Stimulated activated CD4-positive, alpha-beta T cell treated with anti-CD3 and anti-CD28 coated beads, Interleukin-4, amount 100 ng/mL, for 48 hours (primary cell): ENCODE measurements at places on chromosomes 2 and 18.

DNA sequence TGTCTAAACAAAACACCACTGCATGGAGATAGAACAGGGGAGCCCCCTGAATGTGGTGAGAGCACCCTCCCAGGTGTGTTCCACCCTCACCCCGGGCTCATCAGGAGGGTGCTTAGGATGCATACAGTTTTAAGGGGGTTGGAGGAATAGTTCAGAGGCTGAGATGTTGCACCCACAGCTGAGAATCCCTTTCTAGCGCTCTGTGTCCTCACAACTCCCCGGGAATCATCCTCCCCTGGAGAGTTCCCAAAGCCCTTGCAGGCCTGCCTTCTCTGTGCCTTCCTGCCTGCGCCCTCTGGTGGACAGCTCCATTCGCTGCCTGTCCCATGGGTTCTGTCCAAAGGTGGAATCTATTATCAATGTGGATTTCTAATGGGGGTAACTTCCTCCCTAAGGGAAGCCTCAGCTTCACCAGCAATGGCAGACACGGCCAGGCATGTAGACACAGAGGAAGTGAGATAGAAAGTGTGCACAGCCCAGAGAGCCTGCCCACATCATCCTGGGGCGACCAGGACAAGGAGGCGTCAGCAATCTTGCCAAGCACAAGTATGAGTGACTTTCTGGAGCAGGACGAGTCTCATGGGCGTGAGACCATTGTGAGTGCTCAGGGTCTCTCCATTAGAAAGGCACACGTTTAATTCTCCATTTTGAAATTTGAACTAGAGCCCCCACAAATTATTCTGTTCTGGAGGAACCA lies 1.2 kb upstream of the UGT1A5 start:
- DNase-seq = peak; percentile 70

GRCh38 chr18:55494899-55495298 lies 93.1 kb downstream of the TCF4 start:
- DNase-seq = no peak

GRCh38 chr2:61471905-61472805 lies 1.3 kb upstream of the USP34 start:
- DNase-seq = no peak

DNA sequence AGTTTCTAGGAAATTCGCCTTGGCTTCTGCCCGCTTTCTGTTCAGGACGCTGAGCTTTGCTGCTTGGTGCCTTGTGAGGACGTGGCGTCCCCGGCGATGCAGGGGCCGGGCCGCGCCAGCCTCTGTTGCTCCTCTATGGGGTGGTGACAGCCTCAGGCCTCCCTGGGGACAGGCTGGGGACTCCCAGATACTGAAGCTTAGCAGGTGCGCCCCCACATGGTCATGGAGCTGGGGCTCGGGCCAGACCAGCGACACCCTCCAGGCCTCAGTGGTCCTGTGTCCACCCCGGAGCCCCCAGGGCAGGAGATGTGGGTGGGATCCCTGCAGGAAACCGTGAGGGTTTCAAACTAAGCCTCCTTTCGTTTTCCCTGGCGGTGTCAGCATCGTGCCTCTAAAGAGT lies 29.2 kb downstream of the KCNG2 start:
- no peak for DNase-seq

DNA sequence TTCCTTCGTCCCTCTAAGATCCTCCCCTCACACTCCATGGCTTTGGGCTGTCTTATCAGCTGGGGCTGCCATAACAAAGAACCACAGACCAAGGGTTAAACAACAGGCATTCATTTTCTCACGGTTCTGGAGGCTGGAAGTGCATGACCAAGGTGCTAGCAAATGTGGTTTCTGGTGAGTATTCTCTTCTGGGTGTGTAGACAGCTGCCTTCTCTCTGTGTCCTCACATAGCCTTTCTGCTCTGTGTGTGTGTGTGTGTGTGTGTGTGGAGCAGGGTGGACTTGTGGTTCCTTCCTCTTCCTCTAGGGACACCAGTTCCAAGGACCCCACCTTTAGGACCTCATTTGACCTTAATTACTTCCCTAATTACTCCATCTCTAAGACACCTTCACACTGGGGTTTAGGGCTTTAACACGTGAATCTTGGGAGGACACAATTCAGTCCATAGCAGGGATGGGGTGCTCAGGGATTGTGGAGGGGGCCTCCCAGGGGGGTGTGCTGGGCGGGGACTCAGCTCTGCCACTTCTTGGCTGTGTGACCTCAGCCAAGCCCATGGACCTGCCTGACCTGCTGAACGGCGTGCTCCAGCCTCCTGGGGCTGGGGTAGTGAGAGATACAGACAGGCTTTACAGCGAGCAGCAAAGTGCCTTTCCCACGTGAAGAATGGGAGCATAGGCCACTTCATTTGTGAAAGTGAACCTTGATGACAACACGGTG lies 38.0 kb downstream of the ACKR3 start:
- DNase-seq = no peak

DNA sequence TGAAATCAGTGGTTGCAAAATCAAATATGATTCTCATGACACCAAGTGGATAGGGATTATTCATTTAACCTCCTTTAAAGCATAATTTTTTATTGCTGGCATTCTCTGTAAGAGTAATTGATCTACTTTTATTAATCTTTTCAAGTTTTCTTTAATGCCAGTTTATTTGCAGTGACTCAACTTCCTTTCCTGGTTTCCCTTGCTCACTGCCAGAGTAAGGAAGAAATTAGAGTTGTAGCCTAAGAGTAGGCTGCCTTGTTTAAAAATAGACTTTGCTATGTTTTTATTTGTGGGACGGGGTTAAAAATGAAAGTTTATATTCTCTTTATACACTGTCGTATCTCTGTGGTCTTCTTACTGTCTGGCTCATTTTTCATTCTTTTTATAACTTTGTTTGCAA lies 148.6 kb downstream of the WDR7 start:
- no peak for DNase-seq

GRCh38 chr2:223613017-223613950 lies 11.1 kb upstream of the SCG2 start:
- DNase-seq = no peak

GRCh38 chr18:49212819-49213218 lies 247.6 kb downstream of the DYM start:
- DNase-seq = no peak

DNA sequence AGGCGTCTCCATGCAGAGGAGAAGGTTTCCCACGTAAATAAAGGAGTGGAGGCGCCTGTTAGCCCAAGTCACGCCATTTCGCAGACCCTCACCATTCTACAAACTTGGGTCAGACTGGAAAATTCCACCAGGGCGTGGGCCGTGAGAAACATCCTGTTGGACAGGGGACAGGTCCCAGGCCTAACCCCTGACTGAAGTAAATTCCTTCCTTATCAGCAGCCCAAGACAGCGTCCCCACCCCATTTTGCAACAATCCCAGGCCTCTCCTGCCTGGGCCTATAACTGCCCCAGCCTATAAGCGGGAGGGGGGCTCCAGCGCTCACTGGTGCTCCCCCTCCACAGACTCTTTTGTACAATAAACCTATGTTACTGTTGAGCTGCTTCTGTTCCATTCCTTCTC lies 57.3 kb upstream of the CBLN2 start:
- DNase-seq = no peak

DNA sequence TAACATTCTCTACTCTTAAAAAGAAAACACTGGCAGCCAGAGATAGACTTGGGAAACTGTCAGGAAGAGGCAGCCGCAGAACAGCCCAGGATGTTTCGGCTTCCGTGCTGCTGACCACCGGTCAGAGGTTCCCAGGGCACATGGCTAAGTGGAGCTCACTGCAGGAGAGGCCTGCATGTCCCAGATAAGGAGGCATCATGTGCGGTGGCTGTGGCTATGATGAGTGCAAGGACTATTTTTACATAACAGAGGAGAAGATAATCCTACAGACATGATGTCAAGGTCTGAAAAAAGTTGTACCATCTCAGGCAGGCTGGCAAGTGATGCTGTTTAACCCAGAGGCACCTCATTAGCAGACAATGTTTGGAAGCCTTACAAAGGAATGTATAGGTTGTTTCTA lies 252.3 kb downstream of the CYRIA start:
- no peak for DNase-seq

DNA sequence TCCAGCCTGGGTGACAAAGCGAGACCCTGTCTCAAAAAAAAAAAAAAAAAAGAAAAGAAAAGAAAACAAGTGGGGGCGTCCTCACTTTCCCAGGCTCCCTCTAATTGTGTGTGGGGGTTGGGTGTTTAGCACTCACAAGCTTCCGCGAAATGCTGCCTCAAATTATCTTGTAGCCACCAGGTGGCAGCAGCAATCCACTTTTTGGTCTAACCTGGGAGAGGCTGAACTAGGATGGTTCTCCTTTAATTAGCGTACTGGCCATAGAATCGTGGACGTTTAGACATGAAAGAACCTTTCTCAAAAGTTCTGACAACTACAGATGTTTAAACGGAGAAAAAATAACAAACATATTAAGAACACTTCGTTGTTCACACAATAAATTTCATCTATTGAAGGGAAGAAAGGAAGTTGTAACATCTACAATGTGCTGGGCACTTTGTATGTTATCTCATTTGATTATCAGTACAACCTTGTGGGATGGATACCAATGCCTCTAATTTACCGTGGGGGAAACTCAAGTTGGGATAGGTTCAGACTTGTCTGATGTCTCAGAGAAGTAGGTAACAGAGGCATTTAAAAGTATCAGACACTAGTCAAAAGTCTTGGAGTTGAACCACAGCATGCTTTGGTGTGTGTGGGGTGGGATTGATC lies 122.7 kb upstream of the NABP1 start:
- peak; percentile 68 for DNase-seq

- DNase-seq = no peak
Measured at GRCh38 chr18:54529444-54529843, 61.6 kb upstream of the DYNAP start.

- no peak for DNase-seq
Measured at GRCh38 chr2:236971131-236971821, 114.4 kb upstream of the COPS8 start.

DNA sequence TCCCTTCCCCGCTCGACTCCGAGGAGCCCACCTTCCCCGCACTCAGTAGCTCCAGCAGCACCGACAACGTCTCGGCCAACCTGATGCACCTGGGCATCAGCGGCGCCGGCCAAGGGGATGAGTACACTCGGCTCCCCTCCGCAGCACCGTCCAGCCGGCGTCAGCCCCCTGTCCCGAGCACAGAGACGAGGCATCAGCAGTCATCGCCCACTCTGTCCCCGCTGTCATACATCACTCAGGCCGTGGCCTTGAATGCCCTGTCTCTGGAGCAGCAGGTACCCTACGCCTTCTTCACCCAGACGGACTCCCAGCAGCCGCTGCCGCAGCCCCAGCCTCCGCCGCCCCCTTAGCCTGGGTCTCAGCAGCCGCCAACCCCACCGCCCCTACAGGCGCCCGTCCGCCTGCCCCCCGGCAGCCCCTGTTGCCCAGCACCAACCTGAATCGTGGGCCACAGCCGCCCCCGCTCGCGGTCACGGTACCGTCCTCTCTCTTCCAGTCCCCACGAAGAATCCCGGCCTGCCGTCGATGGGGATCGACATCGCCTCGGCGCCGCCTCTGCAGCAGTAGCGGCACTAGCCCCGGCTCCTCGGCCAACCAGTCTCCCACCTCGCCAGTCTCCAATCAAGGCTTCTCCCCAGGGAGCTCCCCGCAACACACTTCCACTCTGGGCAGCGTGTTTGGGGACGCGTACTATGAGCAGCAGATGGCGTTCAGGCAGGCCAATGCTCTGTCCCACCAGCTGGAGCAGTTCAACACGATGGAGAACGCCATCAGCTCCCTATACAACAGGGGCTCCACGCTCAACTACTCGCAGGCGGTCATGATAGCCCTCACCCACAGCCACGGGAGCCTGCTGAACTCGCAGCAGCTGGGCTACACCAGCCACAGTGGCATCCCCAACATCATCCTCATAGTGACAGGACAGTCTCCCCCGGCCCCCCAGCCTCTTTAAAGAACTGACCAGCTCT lies 1195.9 kb upstream of the CHAC2 start:
- DNase-seq = no peak

- DNase-seq = no peak
Measured at GRCh38 chr2:45469314-45470099, 141.6 kb downstream of the SRBD1 start.

DNA sequence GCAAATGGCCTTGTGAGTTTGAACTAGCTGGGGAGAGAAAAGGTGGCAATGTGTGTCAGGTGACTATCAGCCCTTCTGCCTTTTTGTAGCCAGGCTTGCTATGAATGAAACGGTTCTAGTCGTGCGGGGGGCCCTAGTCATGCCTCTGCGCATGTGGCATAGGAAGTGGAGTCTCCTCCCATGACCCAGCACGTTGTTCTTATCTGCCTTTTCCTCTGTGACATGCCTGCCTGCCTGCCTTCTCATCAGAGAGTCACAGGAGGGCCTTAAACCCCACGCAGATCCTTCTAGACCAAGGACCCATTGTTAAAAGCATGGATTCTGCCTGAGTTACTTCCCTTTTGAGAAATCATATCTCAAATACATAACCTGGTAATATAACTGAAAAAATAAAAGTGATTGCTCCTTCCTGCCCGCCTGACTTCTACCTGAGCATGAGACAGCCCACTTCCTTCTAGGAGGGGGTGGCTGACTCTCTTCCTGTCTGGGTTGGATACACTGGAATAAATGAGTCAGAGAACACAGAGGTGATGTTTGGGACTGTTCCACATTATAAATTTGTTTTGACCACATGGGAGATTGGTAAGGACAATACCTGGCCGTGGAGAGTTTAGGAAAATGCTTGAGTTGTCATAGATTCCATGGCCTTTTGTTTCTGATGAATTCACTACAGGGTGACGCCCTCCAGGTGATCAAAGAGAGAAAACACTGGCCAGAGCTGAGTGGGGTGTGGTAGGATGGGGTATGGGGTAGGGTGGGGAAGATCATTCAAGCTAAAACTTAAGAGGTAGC lies 49.8 kb downstream of the FBLN7 start:
- DNase-seq = peak; percentile 66

DNA sequence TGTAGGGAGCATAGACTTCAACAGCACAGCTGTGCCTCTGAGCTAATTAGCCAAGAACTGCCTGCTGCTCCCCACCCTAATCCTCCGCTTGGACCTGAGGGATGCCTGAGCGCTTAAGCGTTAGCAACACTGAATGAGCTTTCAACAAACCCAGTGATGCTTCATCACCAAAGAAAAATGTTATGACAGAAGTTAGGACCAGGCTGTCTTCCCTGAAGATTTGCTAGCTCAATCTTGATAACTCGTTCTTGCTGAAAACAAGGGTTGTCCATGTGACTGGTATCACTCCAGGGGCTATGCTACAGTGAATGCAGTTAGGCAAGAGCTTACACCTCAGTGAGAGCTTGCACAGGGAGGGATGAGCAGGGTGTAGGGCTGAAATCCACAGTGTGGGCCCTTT lies 190.7 kb upstream of the SIX2 start:
- no peak for DNase-seq

GRCh38 chr18:25350489-25351251 lies 1.3 kb downstream of the ZNF521 start:
- DNase-seq = no peak

GRCh38 chr2:207131594-207131993 lies 34.2 kb downstream of the KLF7 start:
- no peak for DNase-seq

- no peak for DNase-seq
Measured at GRCh38 chr2:177317443-177317842, 52.9 kb upstream of the NFE2L2 start.

- no peak for DNase-seq
Measured at GRCh38 chr2:109144271-109144670, 15.3 kb downstream of the SH3RF3 start.

GRCh38 chr18:12376034-12376753 lies 833 bp downstream of the AFG3L2 start:
- DNase-seq = peak; percentile 23
